Kidney epithelial cell (primary cell): ENCODE measurements at places on chromosomes 11 and 22. TPM values are rescaled to one million over a fixed set of nuclear protein-coding genes. Genes with fewer than 3 reads are reported as not detected.

Gene MRGPRE
- 0.63 and 1.7 TPM in 2 replicates for total RNA-seq

Gene ZW10
- total RNA-seq = 19.0 and 25.2 TPM in 2 replicates

Gene CELSR1
- total RNA-seq = 180 and 210 TPM in 2 replicates

Gene YPEL4
- 1.4 TPM in 1 of 2 replicates, not detected in the other for total RNA-seq

Gene OR5T1
- total RNA-seq = not detected in 2 replicates

Gene IRAG1
- total RNA-seq = 0.21 and 0.54 TPM in 2 replicates

Gene OR51B5
- not detected in 2 replicates for total RNA-seq

Gene CALCB
- 1.2 and 2.4 TPM in 2 replicates for total RNA-seq

Gene FGF4
- total RNA-seq = not detected in 2 replicates

Gene FAM181B
- 0.38 and 0.48 TPM in 2 replicates for total RNA-seq

Gene APOL5
- total RNA-seq = not detected in 2 replicates

DNA sequence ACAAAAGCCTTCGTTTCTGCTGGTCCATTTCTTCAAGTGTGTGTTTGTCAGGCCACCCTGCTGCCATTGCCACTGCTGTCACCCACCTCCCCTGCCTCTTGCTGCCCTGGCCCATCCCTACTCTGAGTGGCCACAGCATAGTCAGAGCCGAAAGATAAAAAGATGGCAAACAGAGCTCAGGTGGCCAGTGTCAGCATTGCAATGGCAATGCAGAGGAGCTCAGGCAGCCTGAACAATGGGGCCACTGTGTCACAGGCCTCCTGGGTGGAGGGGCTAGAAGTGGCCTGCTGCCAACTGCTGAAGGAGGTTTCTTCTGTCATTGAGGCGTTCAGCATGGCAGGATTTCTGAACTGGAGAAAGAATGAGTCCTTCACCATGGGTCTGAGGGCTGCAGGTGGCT lies 137.1 kb downstream of the CSNK2A3 start:
- DNase-seq = no peak

DNA sequence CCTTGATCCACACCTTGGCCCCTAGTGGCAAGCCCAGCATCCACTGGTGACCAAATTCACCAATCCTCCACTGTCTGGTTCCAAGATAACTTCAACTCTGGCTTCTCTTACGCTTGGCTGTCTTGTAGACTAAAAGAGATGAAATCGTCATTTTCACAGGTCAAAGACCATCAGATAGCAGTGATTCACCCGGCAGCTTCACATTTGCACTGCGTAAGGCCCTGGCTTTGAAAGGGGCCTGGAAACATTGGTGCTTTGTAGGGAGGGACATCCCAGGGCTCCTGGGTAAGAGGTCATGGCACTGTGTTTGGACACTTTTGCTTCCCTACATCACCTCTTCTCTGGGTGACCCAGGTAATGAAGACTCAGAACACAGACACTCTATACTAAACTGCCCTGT lies 30.1 kb upstream of the FADD start:
- DNase-seq = no peak

DNA sequence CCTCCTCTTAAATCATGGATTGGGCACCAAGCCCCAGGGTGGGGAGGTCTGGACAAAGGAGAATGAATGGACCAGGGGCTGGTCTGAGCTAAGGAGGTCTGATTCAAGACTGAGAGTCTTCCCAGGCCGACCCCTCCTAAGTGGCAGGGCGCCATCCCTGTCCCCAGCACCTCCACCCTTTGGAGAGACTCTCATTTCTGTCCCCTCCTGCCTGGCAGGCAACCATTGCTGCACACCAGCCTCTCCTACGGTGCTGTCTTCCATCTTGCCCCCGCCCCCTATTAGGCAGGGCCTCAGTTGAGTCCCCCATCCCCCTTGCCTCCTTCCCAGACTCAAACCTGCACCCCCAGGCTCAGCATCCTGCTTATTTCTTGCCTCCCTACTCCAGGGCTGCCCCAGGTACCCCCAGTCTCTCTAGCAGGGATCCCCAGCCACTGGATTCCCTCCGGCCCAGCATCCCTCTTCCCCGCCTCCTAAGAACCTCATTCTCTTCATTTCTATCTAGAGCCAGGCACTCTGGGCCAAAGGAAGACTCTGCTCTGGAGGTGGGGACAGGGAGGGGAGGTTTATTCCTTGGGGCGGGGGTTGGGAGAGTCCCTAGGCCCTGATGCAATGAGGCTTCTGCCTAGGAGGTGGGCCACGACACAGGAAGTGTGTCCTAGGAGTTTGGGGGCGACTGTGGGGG lies 1.7 kb upstream of the RCOR2 start:
- no peak for DNase-seq

DNA sequence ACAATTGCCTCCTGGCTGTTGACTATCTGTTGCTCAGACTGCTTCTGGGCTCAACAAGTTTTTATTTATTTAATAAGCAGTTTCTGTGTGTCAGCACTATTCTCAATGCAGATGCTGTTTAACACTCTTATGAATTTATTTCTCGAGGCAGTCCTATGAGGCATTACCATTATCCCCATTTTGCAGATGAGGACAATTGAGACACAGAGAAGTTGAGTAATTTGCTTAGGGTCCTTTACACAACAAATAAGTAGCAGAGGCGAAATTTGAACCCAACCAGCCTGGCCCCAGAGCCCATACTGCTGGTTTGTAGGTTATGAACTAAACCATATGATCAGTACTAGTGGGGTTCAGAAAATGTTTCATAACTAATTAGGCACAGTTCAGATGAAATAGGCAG lies 58.7 kb downstream of the APIP start:
- DNase-seq = no peak

- no peak for DNase-seq
Observed at GRCh38 chr11:14101388-14101787, 138.9 kb downstream of the SPON1 start.

DNA sequence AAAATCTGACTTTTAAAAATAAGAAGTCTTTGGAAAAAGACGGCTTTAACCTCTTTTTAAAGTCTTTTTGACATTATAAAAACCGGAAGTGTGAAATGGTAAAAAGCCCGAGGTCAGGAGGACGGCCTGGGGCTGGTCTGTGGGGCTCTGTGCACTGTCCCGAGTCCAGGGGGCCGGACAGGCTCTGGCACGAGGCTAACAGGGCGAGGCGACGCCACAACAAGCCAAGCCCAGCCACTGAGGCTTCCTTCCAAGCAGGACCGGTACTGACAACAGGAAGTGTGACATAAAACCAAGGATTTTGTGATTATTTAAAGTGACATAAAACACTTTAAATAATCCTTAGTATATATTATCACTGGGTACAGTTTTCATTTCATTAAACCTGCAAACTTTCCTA lies 39.2 kb downstream of the BRD1 start:
- no peak for DNase-seq

DNA sequence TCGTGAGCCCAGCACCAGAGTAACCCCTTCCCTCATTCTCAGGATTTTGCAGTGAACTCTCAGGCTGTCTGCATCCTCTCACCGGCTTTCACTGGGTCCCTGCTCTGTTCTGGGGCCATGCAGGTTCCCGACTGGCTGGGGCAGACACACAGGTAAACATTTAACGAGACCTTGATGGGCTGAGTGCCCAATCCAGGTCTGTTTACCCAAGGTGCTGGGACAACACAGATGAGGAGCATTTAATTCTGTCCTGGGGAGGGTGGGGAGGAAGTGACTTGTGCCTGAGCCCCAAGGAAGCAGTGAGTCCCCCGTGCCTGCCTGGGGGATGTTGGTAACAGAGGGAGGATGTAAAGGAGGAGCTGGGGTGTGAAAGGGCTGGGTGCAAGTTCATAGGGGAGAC lies 4.4 kb downstream of the BIK start:
- no peak for DNase-seq

DNA sequence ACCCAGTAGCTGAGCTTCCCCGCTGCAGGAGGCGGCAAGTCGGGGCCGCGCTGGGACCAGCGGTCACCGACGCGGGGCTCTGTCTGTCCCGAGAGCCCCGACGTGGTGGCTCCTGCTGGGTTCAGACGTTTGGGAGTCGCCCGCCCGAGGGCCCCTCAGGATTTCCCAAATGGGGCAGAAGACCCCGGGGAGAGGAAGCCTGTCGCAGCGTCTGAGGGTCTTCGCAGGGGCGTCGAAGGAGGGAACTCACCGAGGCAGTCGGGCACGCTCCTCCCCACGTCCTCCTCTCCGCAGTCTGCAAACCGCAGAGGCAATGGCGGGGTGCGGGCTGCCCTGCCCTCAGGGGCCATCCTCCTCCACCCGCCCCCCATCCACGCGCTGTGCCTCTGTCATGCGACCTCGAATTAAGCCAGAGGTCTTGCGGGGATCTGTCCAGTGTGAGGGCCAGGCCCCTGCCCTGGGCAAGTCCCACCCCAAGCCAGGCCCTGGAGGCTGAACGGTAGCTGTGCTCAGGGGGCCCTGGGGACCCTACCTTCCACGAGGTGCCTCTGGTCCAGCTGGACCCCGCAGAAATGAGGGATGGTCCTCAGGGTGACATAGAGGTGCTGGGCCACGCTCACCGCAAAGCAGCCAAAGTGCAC lies 12.5 kb downstream of the IL17REL start:
- no peak for DNase-seq

GRCh38 chr11:125257190-125257579 lies 92.6 kb downstream of the PKNOX2 start:
- DNase-seq = no peak

GRCh38 chr22:36853407-36854099 lies 7.3 kb upstream of the NCF4 start:
- no peak for DNase-seq

GRCh38 chr11:115333121-115333520 lies 171.1 kb downstream of the CADM1 start:
- DNase-seq = no peak

GRCh38 chr22:48746789-48747425 lies 1080.8 kb downstream of the BRD1 start:
- no peak for DNase-seq

DNA sequence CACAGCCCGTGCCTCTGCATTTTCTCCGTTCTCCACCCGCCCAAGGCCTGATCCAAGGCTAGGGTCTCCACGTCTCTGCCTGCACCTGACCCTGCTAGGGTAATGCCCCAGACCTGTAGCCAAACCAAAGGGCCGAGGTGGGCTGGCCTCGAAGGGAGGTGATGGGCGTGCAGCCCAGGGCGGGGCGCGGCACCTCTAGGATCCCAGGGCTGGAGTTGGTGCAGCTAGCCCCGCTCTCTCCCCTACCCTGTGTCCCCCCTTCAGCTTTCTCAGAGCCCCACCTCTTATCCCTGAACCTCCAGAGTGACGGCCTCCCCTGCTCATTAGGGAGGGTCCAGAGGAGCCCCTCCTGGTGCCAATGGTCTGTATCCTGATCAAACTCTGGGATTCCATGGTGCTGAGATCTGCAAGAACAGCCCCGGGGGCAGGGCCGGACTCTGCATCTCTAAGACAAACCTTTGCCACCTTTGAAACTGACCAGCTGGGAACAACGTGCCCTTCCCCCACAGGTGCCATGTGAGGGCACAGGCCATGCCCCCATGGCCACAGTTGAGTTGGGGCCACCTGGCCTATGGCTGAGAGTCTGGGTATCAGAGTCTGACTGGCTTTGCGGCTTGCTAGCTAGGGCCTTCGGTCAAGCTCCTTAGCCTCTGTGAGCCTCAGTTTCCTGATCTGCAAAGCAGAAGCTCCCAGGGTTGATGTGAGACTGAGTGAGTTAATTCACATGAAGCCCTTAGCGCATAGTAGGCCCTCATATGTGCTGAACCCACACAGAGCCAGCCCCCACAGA lies 23.1 kb upstream of the CBX7 start:
- no peak for DNase-seq

GRCh38 chr11:118092907-118093571 lies 6.3 kb upstream of the SMIM35 start:
- no peak for DNase-seq
